ENCODE measurements at places on chromosomes 2 and 18.

DNA sequence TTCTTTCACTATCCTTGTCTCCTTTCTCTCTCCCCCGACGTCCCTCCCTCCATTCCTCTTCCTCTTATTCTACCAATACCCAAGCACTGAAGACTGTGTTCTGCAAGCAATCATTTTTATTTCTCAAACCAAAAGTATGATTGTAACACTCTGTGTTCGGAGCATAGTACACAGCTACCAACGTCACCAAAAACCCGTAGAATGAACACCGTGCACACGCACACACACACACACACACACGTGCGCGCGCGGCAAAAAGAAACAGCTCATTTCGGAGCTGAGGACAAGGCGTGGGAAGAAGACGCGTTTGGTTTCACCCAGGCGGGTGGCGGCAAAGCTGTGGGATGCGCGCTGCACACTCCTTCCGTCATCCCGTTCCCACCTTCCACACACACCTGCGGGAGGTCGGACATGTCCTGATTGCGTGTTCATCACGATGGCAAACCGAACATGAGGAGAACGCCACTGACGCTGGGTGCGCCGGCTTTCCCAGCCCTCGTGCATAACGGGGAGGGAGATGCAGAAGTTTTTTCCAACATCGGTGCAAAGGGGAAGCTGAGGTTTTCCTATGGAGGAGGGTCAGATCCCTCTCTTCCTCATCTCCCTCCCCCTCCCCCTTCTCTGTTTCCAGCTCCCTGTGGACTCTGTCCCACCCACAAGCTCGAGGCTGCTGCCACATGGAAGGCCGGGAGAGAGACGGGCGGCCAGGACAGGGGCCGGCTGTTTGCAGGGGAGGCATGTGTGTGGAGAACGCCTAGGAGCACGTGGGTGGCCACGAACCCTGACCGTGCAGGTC lies 20.4 kb downstream of the MBP start:
- no peak for DNase-seq

DNA sequence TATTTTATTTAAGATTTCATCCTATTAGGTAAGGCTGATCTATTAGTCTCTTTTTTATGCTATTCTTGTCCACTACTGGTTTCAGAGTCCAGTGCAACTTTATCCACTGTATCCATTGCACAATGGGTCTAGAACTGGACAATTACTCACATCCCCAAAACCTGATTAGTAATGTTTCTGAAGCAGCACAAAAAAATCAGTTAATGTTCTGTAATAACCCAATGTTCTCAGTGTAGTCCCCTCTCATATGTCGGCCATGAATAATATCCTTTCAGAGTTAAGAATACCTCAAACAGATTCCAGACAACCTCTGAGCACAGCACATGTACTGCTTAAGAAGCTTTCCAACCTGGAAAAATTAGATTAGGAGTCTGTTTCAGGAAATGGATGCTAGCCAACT lies 29.7 kb downstream of the MGAT4A start:
- no peak for DNase-seq

GRCh38 chr2:211930331-211930730 lies 608.3 kb downstream of the ERBB4 start:
- DNase-seq, result no peak

DNA sequence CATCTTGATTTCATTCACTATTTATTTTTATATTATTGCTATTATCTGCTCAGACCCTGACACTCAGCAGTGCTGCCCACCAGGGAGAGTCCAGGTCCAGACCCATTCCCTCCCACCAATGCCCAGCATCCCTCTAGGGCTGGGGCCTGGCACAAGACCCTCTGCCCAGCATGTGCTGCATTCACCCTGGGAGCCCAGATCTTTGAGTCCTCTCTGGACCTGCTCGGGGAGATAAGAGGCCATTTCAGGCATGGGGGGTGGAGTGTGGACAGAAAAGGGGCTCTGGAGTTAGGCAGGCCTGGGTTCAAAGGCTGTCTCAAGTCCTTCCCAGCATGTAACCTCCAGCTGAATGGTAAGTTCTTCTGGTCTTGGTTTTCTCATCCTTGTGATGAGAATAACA lies 209.6 kb downstream of the CYP26B1 start:
- no peak for DNase-seq

- DNase-seq, result no peak
Measured at GRCh38 chr18:9184998-9185613, 48.5 kb downstream of the ANKRD12 start.

GRCh38 chr2:179455172-179455524 lies 190.5 kb upstream of the SESTD1 start:
- DNase-seq, result no peak

DNA sequence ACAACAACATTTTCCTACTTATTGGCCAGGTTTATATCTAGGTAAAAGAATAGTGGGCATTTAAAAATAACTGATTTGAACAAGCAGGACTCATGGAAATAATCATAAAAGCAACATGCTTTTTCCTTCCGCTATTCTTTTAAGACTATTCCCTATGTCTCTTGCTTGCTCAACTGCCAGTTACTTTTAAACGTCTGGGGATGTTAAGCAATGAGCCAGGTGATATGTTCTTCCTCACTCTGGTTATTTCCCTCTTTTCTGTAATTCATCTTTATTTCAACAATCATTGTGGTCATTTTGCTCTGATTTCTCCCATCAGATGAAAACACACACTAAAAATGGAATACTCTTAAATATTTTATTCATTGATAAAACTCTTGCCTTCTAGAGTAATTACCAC lies 33.4 kb upstream of the SLC8A1 start:
- no peak for DNase-seq

DNA sequence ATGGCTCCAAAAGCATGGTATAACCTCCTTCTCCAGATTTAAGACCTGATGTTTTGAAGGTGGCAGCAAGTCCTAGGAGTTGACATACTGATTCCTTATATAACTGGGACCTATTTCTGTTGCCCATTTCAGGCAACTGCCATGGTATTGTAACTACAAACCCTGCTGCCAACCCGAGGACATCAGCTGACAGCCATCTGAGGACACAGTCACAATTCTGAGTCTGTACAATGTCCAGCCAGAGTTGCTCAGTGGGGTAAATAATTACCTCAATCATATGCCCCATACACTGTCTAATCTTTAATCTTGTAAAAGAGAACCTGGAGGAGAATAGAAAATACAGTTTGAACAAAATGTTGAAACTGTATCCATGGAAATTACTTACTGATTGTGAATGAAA lies 8.7 kb upstream of the GAREM2 start:
- no peak for DNase-seq

GRCh38 chr2:107545066-107545465 lies 281.6 kb upstream of the RGPD4 start:
- DNase-seq, result no peak
